Right renal pelvis (tissue), 4 donors: ENCODE measurements at places on chromosomes 16 and 17. TPM values are rescaled to one million over a fixed set of nuclear protein-coding genes. Genes with fewer than 3 reads are reported as not detected.

Gene DHRS7C
- not detected for polyA plus RNA-seq

Gene PIK3R6
- 1.8 TPM for polyA plus RNA-seq

Gene SCGB1C2
- polyA plus RNA-seq = 1.6 TPM

Gene CCL1
- not detected for polyA plus RNA-seq

Gene KCNH4
- not detected for polyA plus RNA-seq

Gene PSMD12
- polyA plus RNA-seq = 45.1 TPM

GRCh38 chr17:57868007-57868909 lies 18.4 kb upstream of the MRPS23 start:
- no peak for DNase-seq

DNA sequence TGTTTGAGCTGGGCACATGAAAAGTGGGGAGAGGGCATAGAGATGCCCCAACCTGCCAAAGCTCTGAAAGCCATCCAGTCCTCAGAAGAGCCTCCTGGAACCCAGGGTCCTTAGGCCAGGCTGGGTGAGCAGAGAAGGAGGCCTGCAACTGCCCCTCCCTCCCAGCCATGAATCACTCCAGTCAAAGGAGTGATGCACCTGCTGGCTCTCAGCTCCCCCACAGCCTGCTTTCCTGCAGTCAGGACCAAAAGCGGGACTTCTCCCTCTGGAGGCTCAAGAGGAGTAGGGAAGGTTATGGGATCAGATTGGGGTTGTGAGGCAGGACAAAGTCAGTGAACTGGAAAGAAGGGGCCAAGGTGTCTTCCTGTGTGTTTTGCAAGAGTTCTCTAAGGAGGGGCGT lies 145.6 kb downstream of the TMEM132E start:
- DNase-seq = no peak

DNA sequence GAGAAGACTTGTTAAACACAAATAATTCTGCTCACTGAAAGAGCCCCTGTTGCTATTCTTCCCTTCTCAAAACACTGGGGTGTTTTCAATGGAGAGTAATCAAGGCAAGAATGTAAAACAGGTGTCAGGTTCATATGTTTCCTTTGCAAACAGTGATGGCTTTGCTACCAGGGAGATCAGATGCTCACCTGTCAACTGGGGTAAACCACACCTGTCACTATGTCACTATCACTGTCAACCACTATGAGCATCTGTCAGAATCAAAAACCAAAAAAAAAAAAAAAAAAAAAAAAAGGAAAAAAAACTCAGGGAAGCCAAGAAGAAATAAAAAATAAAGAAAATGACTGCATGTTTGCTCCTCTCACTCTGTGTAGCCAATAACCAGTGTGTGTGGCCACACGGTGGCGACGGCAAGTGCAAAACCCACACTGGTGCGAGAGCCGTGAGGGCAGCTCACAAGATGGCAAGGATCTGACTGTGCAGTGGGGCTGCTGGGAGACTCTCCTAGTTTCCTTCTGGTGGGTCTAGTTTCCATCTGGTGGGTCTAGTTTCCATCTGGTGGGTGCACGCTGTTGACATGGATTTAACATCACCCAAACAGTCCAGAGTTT lies 22.7 kb downstream of the USP22 start:
- no peak for DNase-seq

- DNase-seq = no peak
Observed at GRCh38 chr16:11310997-11311561, 29.9 kb upstream of the PRM1 start.

DNA sequence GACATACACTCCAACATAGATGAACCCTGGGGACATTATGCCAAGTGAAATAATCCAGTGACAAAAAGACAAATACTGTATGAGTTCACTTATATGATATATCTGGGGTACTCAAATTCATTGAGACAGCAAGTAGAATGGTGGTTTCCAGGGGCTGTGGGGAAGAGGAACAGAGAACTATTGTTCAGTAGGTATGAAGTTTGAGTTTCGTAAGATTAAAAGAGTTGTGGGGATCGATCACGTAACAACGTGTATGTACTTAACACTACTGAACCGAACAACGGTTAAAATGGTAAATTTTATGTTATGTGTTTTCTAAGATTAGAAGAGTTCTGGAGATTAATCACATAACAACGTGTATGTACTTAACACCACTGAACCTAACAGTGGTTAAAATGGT lies 100.8 kb downstream of the HS3ST3A1 start:
- no peak for DNase-seq

GRCh38 chr16:53073022-53073421 lies 18.2 kb downstream of the CHD9 start:
- no peak for DNase-seq

GRCh38 chr17:38534498-38534885 lies 71.3 kb downstream of the SRCIN1 start:
- DNase-seq = no peak

DNA sequence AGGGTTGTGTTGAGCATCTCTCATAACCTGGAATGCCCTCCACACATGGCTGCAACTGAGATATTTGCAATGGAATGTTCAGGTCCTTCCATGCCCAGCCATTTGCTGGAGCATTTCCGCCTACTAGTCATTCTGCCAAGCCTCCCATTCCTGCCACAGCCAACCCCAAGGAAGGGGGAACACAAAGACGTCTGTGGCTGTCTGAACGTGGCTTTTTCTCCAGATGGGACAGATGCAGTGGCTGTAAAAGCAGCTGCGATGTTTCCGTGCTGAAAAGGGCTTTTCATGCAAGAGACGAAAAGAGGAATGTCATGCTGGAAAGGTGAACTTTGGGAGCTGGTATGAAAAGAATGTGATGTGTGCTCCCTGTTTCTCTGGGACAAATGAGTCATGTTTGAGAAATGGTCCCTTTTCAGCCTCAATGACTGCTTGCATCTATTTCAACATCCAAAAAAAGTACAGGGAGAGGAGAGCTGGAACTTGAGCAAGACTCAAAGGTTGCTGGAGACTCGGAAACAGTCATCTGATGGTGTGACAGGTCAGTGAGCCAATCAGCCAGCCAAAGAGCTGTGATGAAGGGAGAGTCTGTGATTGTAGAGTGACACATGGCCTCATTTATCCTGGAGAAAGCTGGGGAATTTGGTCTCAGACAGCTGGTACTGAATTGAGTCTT lies 208.9 kb downstream of the SHISA9 start:
- DNase-seq = no peak

GRCh38 chr17:51736356-51736755 lies 422.2 kb downstream of the CA10 start:
- no peak for DNase-seq

GRCh38 chr17:73974536-73974935 lies 228.9 kb upstream of the RPL38 start:
- DNase-seq = no peak

GRCh38 chr17:38667787-38668122 lies 7.0 kb downstream of the EPOP start:
- no peak for DNase-seq

DNA sequence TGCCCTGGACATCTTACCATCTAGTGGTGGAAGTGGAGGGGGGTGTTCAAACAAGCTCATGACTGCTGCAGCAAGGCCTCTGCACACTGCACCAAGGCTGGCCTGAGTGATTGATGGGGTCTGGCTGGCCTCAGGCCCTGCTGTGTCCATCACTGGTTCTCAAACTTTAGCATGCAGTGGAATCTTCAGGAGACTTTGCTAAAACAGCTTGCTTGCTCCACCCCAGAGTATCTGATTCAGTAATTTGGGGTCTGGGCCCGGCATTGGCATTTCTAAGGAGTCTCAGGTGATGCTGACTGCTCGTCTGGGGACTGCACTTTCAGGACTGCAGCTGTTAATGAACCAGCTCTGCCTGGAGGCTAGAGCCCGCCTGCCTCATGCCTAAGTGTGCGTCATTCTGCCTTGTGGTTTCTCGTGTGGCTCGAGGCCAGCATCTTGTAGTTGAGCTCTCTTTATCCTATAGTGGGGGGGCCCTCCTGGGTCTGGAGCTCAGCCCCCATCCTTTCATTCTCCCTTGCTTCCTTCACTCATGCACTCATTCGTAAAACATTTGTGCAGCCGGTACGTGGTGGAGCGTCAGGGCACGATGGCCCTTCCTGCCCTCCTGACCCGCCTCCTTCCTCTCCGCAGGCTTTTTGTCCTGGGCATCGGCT lies 4.1 kb downstream of the MGAT5B start:
- no peak for DNase-seq

GRCh38 chr16:63415014-63415413 lies 1378.8 kb upstream of the CDH8 start:
- no peak for DNase-seq

GRCh38 chr17:42906772-42907446 lies 6.3 kb downstream of the G6PC1 start:
- no peak for DNase-seq

GRCh38 chr17:69712801-69713311 lies 298.4 kb downstream of the MAP2K6 start:
- no peak for DNase-seq

GRCh38 chr16:9035996-9036395 lies 55.4 kb upstream of the HAPSTR1 start:
- DNase-seq = no peak

DNA sequence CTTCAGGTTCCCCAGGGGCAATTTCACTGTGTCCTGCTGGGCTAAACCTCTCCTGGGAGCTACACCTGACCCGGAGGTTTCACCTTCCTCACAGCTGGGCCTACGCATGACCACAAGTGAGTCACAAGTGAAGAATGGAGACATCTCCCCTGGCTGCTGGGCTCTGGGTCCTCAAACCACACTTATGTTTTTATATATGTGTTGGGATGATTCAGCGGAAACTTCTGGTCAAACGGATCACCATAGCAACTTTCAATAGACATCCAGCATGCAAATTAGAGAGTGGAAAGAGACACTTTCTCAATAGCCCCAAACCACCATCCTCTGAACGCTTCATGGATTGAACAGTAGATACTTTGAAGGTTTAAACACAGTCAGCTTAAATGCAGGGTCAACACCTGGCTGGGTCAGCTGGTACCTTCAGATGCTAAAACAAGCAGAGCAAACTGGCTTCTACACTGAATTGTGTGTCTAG lies 28.0 kb upstream of the MAF start:
- no peak for DNase-seq

GRCh38 chr16:17311333-17312093 lies 159.2 kb downstream of the XYLT1 start:
- DNase-seq = no peak

DNA sequence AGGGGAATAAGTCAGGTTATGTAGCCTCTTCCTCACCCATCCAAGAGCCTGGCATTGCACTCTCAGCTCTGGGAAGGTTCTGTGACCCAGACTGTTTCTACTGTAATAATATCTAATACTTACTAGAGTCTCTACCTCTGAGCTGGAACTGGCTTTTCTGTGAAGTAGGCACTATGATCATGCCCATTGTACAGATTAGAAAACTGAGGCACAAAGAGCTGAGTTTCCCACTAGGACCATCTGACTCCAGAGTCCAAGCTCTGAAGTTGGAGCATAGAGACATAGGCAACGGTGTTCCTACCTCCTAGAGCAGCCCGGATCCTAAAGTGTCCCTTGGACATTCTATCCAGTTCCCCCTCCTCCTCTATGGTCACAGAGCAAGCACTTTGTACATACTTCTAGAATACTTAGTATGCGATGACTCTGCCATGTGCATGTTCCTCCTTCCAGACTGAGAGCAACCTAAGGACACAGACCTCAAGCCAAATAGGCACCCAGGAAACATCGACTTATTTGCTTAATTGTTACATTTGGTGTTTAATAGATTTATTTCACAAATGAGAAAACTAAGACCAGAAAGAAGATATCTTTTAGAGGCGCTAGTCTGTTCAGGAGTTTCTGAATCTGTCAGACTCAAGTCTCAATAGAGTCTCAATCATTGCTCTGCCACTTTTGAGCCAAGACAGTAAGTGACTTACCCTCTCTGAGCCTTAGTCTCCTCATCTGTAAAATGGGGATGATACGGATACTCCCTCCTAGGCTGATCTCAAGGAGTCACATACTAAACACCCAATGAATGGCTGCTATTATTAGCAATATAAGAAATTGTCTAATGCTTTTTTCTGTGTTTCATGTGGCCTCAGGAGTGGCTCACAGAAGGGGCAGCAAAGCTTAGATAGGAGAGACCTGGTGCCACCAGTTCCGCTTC lies 3.6 kb downstream of the CLEC19A start:
- no peak for DNase-seq

DNA sequence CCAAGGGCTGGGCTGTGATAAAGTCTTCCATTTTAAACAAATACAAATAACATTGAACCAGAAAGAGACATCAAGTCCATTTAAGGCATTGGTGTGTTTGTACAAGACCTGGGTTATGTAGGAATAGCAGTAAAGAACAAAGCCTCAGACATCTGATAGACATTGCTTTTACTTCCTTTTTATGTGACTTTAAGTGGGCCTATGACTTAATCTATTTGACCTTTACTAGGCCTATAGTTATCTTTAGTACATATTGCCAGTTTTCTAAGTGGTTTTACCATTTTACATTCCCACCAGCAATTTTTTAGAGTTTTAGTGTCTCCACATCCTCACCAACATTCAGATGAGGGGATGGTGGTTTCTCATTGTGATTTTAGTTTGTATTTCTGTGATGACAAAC lies 298.8 kb downstream of the ZFHX3 start:
- no peak for DNase-seq

GRCh38 chr17:76524598-76525512 lies 12.7 kb downstream of the CYGB start:
- DNase-seq = no peak

DNA sequence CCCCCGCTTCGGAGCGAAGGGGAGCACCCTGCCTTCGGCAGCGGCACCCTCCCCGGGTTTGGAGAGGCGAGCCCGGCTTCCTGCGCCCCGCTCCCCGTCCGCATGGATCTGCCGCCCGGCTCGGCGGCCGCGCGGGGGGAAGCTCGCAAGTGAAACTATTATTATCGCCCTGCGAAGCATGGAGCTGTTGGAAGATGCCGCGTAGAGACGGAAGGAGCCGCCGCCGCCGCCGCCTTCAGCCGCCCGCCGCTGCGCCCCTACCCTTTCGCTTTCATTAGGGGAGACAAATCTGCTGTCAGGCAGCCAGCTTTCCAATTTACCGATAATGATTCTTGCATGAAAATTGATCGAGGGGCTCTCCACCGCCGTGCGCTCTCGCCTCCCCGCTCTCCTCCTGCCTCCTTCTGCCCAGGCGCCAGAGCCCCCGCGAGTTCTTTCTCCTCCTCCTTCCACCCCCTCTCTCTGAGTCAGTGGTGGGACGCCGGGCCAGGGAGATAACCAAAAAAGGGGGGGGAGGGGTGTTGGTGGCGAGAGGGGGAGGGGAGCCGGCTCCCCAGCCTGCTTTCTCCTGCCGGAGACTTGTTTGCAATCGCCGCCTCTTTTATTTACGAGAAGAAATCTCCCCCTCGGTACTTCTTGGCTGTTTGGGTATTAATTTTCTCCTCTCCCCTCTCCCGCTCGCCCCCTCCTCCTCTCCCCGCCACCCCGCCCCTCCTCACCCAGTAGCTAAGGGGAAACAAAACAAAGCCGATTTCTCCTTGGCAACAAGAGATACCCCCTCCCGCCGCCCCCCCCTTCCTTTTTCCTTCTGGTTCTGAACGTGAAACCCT lies 58.0 kb upstream of the GSE1 start:
- no peak for DNase-seq
